Thymus (tissue), 14 donors: ENCODE measurements at places on chromosomes 16 and 17. TPM values are rescaled to one million over a fixed set of nuclear protein-coding genes. Genes with fewer than 3 reads are reported as not detected.

GRCh38 chr16:86971251-86971650 is 345.9 kb downstream of the C16orf95 start:
- no peak for DNase-seq

- DNase-seq = no peak
These were observed 282.1 kb downstream of the HS3ST3B1 start for GRCh38 chr17:14582996-14583395.

GRCh38 chr16:66469291-66469946 is 42.3 kb downstream of the BEAN1 start:
- DNase-seq = no peak

DNA sequence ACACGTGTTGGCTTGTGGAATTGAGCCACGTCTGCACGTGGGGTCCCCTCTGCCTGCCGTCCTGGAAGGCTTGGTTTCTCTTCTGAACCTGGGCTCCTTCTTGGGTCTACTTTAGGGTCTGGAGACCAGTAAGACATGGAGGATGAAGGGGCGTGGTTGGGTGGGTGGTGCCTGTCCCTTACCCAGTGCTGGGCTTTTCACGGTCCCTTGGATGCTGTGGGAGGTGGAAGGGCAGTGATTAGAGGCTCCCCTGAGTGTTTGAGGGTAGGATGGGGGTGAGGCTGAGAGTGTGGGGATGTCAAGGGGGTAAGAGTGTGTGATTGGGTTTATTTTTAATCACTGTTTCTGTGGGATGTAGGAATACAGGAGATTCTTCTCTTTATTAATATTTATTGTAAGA is 38.3 kb downstream of the MGAT5B start:
- no peak for DNase-seq

DNA sequence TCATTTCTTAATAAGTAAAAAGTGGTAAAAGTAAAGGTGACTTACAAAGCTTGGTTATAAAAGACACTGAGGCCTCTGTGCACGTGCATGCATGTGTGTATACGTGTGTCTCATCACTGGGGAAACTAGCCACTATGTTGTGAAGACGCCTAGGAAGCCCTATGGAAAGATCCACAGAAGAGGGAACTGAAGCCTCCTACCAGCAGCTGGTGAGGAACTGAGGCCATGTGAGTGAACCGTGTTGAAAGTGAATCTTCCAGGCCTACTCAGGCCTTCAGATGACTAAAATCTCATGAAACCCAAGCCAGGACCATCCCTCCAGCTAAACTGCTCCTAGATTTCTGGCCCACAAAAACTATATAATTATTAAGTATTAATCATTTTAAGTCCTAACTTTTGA is 23.7 kb downstream of the PHLPP2 start:
- no peak for DNase-seq

GRCh38 chr16:67780847-67781564 is 25.4 kb downstream of the RANBP10 start:
- DNase-seq = no peak

GRCh38 chr17:7282752-7283321 is 1.3 kb downstream of the SLC2A4 start:
- DNase-seq = no peak

GRCh38 chr16:25014500-25015147 is 545 bp downstream of the ARHGAP17 start:
- DNase-seq = no peak

DNA sequence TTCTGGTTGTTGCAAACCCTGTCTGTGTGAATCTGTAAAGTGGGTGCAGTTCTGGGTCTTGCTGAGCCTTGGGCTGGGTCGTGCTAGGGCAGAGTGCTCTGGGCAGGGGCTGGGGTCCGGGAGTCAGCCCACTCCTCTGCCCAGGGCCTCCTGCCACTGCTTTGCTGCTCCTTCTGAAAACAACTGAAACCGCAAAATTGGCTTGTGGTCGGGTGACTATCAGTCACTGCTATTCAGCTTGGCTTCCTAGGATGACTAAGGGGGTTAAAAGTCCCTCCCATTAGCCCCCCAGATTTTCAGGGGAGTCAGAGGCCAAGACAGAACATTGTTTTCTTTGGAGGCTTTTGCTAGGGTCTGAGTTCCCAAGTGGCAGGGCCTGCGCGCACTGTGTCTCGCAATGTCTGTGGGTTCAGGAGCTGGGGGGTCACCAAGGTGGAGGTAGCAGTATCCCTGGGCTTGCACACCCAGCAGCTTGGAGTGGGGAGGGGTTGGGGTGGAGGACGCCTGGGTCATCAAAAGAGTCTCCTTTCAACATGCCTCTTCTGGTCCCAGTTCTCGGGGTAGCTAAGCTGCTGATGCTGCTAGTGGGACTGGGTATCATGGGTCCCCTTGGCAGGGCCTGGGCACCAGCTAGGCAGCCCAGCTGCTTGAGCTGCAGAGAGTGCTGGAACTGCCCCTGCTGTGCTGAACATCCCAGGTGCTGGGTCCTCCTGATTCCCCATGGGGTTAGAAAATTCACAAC is 13.5 kb upstream of the TBX21 start:
- DNase-seq = no peak

- no peak for DNase-seq
These were observed 105.9 kb downstream of the SALL1 start for GRCh38 chr16:51045186-51045585.

- no peak for DNase-seq
These were observed 3.9 kb downstream of the CHAD start for GRCh38 chr17:50464736-50465135.

DNA sequence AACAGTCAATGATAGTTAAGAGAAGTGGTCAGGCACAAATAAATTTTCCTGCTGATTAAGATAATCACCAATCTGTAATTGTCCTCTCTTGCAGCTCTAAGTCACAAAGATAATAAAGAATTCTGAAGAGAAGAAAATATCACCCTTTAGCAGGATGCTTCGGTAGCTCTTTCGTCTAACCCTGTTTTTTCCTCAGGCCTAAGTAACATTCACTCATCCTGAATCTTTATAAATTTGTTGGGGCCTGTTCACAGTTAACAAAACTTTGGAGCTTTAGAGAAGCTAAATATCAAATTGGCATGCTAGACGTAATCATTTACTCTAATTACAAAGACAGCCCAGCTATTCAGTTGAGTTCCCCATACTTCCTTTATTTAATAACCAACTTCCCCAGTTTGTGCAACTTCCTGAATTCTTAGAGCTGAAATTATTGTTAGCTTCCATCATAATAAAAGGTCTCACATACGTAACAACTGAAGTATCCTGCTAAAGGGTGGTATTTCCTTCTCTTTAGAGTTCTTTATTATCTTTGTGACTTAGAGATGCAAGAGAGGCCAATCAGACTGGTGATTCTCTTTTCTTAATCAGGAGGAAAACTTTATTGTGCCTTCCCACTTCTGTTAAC is 118.6 kb downstream of the TANGO6 start:
- no peak for DNase-seq

- DNase-seq = no peak
These were observed 47.0 kb upstream of the SREBF1 start for GRCh38 chr17:17883801-17884200.

GRCh38 chr17:58402047-58402446 is 15.3 kb downstream of the RNF43 start:
- no peak for DNase-seq

CLEC18B gene
- 0.28 TPM for total RNA-seq

CLDN9 gene
- 0.19 TPM for total RNA-seq

VTN gene
- total RNA-seq = 0.09 TPM

CD300LG gene
- total RNA-seq = 0.71 TPM

VPS35 gene
- total RNA-seq = 80.2 TPM

MT4 gene
- total RNA-seq = 7.5 TPM

IL34 gene
- total RNA-seq = 10.1 TPM

SLC5A11 gene
- total RNA-seq = 0.09 TPM
